ENCODE measurements at places on chromosomes 3 and 15.

- no peak for DNase-seq
Observed at GRCh38 chr3:175672119-175672689, 813.1 kb downstream of the NAALADL2 start.

GRCh38 chr15:100520132-100520921 is 8.4 kb downstream of the CERS3 start:
- no peak for DNase-seq

DNA sequence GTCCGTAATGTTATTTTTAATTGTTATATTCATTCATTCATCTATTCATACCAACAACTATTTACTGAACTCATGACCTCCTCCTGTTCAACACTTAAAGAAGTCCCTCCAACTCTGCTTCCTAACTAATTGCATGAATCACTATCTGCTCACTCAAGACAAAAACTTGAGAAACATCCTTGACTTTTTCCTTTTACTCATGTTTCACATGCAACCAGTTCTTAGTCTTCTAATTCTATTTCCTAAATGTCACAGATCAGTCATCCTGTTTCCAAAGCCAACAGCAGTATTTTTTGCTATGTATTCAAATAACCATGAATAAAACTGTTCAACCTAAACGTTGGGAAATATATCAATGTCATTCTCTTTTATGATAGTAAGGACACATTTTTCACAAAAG is 124.6 kb upstream of the GBE1 start:
- no peak for DNase-seq

GRCh38 chr3:170494766-170495165 is 76.1 kb downstream of the CLDN11 start:
- DNase-seq: no peak

GRCh38 chr3:194272221-194272620 is 78.9 kb downstream of the CPN2 start:
- DNase-seq: no peak

- peak; percentile 6 for DNase-seq
Observed at GRCh38 chr3:53890726-53891475, 758 bp downstream of the SELENOK start.

- no peak for DNase-seq
Observed at GRCh38 chr3:104831071-104831470, 535.6 kb upstream of the ALCAM start.

- DNase-seq: no peak
Observed at GRCh38 chr15:80730926-80731325, 35.8 kb downstream of the ABHD17C start.

All from stimulated activated CD4-positive, alpha-beta T cell treated with anti-CD3 and anti-CD28 coated beads, Interleukin-15, amount 100 ng/mL, for 1 hour (primary cell).